Neural progenitor cell (in vitro differentiated cells): ENCODE measurements at places on chromosomes 5 and 9.

- H3K27ac ChIP-seq: no peak overlapping the region
- no peaks in the 10 kb centered on the region for H3K27me3 ChIP-seq
- DNase-seq: no peak
- no peaks in the 10 kb centered on the region for H3K36me3 ChIP-seq
Measured at GRCh38 chr5:862367-863243, 11.8 kb upstream of the ZDHHC11 start.

- peaks cover 13% of the 10 kb centered on the region for H3K4me1 ChIP-seq
- DNase-seq: no peak
- no peak overlapping the region for H3K4me3 ChIP-seq
- H3K27ac ChIP-seq: no peak overlapping the region
- H3K27me3 ChIP-seq: no peaks in the 10 kb centered on the region
Measured at GRCh38 chr5:115657881-115658233, 32.0 kb upstream of the TMED7 start.

GRCh38 chr5:133132717-133133116 lies 80.9 kb downstream of the HSPA4 start:
- H3K36me3 ChIP-seq: no peaks in the 10 kb centered on the region
- DNase-seq: no peak
- no peak overlapping the region for H3K27ac ChIP-seq
- no peaks in the 10 kb centered on the region for H3K4me1 ChIP-seq

DNA sequence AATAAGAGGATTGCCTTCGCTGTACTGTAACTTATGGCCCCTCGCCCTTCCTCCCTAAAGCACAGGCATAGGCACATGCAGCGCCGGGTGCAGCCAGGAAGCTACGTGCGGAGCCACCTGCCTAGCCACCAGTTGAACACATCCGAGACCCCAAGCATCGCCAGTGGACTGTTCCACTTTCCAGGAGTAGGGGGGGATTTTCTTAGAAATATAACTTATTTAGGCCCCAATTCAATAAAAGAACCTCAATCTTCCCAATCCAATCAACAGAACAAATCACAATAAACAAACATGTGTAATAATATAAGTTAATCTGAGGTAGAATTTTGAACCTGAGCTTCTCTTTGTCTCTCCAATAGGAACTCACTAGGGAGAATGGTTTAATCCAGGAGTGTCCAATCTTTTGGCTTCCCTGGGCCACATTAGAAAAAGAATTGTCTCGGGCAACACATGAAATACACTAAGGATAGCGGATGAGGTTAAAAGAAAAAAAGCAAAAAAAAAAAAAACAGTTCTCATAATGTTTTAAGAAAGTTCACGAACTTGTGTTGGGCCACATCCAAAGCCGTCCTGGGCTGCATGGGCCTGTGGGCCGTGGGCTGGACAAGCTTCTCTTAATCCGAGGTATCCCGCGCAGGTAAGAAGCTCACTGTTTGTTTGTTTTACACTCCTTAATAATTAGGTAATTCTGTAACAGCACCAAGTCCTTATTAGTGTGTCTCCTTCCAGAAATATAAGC lies 22.0 kb upstream of the NIPBL start:
- H3K27ac ChIP-seq: no peak overlapping the region
- peak; percentile 20 for DNase-seq
- no peak overlapping the region for H3K4me3 ChIP-seq
- H3K4me1 ChIP-seq: no peaks in the 10 kb centered on the region

GRCh38 chr5:177367323-177367848 lies 9.7 kb downstream of the RGS14 start:
- DNase-seq: no peak
- no peak overlapping the region for H3K27ac ChIP-seq
- peak overlapping the region; percentile 50 for H3K4me3 ChIP-seq
- no peaks in the 10 kb centered on the region for H3K36me3 ChIP-seq

DNA sequence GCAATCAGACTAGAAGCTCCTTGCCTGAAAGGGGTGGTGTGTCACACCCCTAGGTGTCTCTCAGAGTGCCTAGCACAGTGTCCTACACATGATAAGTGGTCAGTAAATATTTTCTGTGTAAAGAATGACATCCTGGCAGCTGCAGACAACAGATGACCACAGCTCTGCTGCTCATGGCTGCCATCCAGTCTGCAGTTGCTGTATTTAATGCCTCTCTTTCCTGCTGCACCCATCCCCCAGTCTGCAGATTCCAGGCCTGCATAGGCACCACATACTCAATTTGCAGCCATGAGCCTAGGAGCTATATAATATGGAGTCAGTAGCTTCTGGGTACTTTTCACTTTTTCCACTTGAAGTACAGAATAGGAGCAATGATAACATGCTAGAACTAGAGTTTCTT lies 94.9 kb upstream of the NR4A3 start:
- no peaks in the 10 kb centered on the region for H3K27me3 ChIP-seq
- H3K4me1 ChIP-seq: peaks cover 9% of the 10 kb centered on the region
- H3K36me3 ChIP-seq: no peaks in the 10 kb centered on the region
- no peak overlapping the region for H3K27ac ChIP-seq
- no peak overlapping the region for H3K4me3 ChIP-seq

DNA sequence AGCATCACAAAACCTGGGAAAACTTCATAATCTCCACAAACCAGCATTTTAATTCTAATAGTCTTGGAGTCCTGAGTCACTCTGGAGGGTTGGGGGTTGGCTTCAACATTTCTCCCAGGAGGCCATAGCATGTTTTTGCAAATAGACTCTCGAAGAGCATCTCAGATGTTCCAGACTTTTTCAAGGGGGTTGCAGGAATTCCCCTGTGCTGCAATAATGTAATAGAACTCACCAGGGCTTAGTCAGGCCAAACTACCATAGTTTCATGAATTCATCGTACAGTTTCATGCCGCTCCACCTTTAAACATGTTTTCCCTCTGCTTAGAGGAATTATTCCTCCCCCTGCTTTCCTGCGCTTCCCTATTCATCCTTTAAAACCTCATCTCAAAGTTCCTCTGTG lies 499.5 kb upstream of the KLF4 start:
- H3K4me1 ChIP-seq: peaks cover 4% of the 10 kb centered on the region
- H3K36me3 ChIP-seq: no peaks in the 10 kb centered on the region
- H3K4me3 ChIP-seq: no peak overlapping the region
- no peak for DNase-seq
- no peaks in the 10 kb centered on the region for H3K27me3 ChIP-seq

DNA sequence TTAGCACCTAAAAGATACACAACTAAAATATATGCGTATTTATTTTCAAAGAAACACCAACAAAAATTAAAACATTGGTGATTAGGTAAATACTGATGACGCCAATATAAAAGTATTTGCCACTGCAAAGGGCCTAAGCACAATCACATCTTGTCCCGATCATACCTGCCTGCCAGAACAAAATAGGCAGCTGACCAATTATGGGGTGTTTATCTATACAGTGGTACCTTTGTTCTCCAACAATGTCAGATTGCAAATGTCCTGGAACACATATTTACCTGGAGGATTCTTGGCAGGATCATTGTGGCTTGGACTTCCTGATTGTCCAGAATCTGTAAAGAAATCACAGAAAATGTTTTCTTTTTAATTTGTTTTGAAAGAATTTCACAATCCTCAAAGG lies 134.5 kb downstream of the NFIB start:
- no peaks in the 10 kb centered on the region for H3K4me1 ChIP-seq
- no peak for DNase-seq
- H3K36me3 ChIP-seq: no peaks in the 10 kb centered on the region
- no peaks in the 10 kb centered on the region for H3K27me3 ChIP-seq

- H3K36me3 ChIP-seq: no peaks in the 10 kb centered on the region
- H3K4me3 ChIP-seq: no peak overlapping the region
- no peak for DNase-seq
- H3K27ac ChIP-seq: no peak overlapping the region
Measured at GRCh38 chr5:39775086-39775796, 350.5 kb upstream of the DAB2 start.

DNA sequence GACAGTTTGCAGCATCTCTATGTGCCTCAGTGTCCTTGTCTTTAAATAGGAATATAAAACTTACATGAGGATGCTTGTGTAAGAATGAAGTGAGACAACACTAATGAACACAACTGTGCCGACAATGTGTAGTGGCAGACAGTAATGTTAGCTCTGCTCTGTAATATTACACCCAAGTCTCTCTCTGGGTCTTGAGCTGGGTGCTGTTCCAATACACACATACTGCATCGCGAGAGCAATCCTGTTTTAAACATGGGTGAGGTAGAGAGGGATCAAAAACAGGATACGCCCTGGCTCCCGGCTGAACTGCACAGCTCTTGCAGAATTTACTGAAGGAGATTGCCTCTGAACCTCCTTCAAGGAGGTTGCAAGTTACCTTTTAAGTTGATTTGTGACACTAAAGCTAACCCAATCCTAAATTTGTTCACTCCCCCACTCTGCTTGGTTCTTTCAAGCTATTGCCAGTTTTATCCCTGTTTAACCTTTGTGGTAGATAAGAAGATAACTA lies 155.2 kb upstream of the ISL1 start:
- H3K27ac ChIP-seq: no peak overlapping the region
- no peaks in the 10 kb centered on the region for H3K27me3 ChIP-seq
- DNase-seq: peak; percentile 9
- no peaks in the 10 kb centered on the region for H3K36me3 ChIP-seq
- peaks cover 16% of the 10 kb centered on the region for H3K4me1 ChIP-seq

DNA sequence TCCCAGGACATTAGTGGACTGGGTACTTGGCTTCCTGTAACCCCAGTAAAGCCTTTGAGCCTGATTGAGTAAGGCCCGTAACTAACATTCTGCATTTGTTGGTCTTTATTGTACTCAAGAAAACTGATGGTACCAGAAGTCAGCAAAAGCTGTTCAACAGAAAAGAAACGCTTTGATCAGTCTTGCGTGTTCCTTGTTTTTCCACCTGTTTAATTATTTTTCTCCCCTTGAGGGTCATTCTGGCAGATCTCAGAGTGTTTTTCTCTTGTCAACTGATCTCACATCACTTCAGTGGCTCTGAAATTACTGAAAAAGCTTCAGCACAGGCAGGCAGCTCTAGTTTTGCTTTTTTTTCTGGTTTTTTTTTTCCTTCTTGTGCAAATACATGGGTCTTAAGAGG lies 6.1 kb upstream of the TMEM268 start:
- H3K36me3 ChIP-seq: no peaks in the 10 kb centered on the region
- no peak for DNase-seq
- no peaks in the 10 kb centered on the region for H3K4me1 ChIP-seq
- H3K27me3 ChIP-seq: peaks cover 3% of the 10 kb centered on the region
- no peak overlapping the region for H3K27ac ChIP-seq

DNA sequence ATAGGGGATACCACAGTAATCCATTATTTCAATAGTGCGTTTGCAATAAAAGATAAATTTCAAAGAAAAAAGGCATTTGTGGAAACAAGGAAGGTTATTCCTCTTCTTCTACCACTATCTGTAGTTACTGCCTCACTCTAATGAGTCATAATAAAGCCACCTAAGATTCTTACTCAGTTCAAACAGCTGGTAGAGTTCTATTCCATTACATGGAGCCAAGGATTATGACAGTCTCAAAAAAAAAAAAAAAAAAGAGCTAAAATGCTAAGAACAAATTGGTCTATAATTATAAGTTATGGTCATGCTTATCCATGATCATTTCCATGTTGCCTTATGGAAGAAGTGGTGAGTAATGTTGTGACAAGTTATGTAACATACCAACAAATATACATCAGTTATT lies 46.3 kb downstream of the DENND1A start:
- no peaks in the 10 kb centered on the region for H3K36me3 ChIP-seq
- H3K4me1 ChIP-seq: peaks cover 5% of the 10 kb centered on the region
- no peak overlapping the region for H3K27ac ChIP-seq
- DNase-seq: no peak
- H3K4me3 ChIP-seq: no peak overlapping the region

DNA sequence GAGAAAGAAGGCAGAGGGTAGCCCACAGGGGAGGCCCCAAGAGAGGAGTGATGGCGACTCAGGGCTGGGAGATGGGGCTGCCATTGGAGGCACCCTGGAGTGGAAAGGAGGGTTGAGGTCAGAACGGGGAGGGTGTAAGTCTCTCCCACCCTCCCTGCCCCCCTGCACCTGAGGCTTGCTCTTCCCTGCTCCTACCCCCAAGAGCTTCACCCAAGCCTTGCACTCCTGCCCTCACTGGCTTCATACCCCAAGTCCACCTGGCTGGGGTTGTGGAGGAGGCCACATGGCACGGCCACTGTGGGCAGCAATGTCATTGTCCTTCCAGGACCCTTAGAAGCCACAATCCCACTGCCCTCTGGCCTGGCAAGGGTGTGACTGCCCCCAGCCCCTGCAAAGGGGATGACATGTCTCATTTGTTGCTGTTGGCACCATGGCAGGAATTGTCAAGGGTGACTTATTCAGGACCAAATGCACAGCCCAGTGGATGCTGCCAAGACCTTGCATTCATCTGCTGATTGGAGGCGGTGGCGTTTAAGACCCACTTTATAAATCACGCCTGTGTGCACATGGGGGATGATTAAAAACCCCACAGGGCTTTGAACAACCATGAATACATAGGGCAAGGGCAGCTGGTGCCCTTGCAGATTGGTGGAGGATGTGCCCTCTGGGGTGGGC lies 47.6 kb upstream of the RNU6ATAC start:
- peaks cover 22% of the 10 kb centered on the region for H3K4me1 ChIP-seq
- no peak overlapping the region for H3K4me3 ChIP-seq
- H3K36me3 ChIP-seq: no peaks in the 10 kb centered on the region
- no peaks in the 10 kb centered on the region for H3K27me3 ChIP-seq
- no peak overlapping the region for H3K27ac ChIP-seq
- no peak for DNase-seq

DNA sequence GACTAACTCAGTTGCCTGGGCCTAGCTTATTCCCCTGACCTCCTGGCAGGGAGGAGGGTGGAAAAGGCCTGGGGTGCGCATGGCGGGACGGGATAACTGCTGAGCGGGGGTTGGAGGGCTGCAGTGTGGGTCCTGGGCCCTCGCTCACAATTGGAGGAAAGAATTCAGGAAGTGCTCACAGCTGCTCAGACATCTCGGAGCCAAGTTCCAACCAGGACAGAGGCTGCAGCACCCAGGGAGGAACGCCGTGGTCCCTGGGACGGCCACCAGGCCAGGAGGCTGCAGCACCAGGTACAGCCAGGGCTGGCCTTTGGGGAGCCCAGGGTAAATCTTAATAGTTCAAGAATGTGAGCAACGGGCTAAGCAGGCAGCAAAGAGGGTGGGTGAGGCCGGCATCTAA lies at the start of gene SPAAR:
Gene SPAAR, plus strand, starts transcription at position 217 of the 400 bp plus-strand sequence. CDS start 974 bp downstream, outside the sequence.
- H3K4me3 ChIP-seq: no peak within 1 kb of the TSS
- no peaks in the 10 kb centered on the region for H3K36me3 ChIP-seq
- DNase-seq: no peak
- no peaks in the 10 kb centered on the region for H3K27me3 ChIP-seq

DNA sequence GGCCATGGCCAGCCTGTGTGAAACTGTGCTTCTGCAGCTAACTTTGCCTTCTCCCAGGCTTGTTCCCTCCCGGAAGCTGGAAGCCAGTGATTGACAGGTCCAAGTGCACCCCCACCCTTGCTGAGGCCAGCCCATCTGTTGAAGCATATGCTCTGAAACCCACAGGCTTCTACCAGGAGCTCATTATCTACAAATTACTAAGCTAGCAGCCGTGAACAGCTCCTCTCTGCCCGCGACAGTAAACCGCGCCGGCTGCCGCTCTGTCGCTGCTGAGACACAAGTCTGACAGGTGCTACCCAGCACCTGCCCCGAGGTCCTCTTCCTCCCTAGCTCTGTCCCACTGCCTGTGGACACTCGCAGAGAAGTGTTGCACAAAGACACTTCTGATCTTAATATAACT lies 490.9 kb downstream of the GADD45G start:
- H3K4me1 ChIP-seq: no peaks in the 10 kb centered on the region
- no peak overlapping the region for H3K4me3 ChIP-seq
- H3K36me3 ChIP-seq: no peaks in the 10 kb centered on the region
- DNase-seq: no peak
- no peak overlapping the region for H3K27ac ChIP-seq
